ENCODE measurements at places on chromosomes 5 and 9.
A peak's percentile ranks its signal among the peaks of the same experiment; 100 is the strongest.

DNA sequence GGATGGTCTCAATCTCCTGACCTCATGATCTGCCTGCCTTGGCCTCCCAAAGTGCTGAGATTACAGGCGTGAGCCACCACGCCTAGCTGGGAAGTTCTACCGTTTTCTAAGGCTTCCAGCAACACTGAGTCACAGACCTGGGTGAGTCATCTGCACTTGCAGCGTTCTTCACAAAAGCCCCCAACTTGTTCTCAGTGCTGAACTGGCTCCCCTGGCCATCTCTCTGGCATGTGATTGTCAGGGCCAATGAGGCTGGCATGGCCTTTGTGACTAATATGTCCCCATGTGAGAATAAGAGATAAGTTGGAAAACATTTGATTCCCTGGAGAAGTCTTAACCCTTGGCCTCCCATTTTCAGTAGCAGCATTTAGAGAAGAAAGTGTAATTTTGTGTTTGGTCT, 124.4 kb downstream of the WDR41 start:
- DNase-seq = peak; percentile 62

GRCh38 chr5:16903480-16904300, 32.4 kb downstream of the MYO10 start:
- peak; percentile 91 for DNase-seq

DNA sequence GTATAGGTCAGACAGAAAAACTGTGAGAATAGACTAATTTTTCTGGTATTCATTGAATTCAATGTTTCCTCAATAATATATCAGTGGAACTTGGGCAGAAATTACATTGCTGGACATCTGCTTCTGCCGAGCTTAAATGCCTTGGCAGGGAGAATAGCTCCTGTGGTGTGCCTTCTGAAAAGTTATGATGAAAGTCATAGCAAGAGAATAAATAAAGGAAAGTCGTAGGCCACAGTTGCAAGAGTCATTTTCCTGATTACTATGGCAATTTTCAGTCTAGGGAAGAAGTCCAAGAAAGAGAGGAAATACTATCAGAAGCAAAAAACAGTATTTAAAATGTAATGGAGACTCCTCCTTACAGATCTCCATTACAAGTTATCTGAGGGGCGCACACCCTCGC, 1596.1 kb upstream of the WWC1 start:
- DNase-seq = no peak

- peak; percentile 96 for DNase-seq
Observed at GRCh38 chr5:132971483-132972435, 8.3 kb upstream of the AFF4 start.

DNA sequence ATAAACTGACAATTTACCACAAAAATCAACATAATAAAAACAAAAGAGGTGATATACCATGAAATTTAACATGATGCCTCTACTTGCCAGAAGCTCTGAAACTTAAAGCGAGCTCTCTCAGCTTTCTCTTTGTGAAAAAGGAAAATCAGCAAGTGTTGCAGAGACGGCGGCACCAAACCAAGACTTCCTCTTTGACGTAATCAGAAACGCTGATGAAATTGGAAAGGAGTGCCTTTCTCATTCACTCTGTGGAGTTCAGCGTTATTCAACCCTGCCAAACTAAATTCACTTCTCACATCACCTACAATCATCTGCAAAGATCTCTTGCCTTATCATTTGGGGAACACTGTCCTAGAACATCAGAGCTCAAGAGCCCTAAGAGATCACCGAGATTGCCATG, 32.2 kb downstream of the ANXA6 start:
- no peak for DNase-seq

GRCh38 chr9:81312346-81312745, 377.0 kb downstream of the TLE1 start:
- no peak for DNase-seq

DNA sequence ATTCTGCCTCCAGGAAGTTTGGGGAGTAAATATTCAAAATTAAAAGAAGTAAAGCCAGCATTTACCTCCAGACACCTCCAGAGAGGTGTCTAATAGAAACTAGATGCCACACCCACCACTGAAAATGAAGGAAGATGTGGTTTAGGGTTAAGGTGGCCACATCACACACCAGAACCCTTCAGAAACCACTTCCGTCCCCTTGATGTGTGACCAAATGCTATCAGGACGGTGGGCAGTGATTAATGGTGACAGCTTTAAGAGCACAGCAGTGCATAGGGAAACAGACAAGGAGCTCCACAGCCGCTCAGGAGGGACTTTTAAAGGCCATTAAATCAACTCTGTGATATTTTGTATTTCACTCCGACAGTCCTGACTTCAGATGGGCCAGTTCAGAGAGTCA, 295.2 kb downstream of the BRINP1 start:
- DNase-seq = no peak

- no peak for DNase-seq
Observed at GRCh38 chr5:35543408-35543807, 74.3 kb upstream of the SPEF2 start.

GRCh38 chr9:99867536-99867935, 38.9 kb upstream of the STX17 start:
- no peak for DNase-seq

DNA sequence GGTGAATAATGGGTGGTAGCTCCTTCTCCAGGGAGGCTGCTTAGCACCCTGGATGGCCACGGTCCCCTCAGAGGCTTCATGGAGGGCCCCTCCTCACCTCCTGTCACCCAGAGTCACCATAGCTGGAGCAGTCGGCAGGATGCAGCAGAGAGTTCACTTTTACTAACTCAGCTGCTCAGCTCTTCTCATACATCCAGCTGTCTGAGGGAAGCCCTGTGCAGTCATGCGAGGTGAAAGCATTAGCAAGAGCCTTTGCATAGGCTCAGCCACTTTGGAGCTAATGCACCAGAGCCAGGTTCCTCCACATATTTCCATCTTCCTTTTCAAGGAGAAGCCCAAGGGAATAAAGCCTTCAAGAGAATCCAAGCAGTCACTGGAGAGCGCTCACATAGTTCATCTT, 499.2 kb downstream of the BNC2 start:
- DNase-seq = no peak

GRCh38 chr9:136024696-136025316, 63.6 kb upstream of the UBAC1 start:
- DNase-seq = peak; percentile 19

DNA sequence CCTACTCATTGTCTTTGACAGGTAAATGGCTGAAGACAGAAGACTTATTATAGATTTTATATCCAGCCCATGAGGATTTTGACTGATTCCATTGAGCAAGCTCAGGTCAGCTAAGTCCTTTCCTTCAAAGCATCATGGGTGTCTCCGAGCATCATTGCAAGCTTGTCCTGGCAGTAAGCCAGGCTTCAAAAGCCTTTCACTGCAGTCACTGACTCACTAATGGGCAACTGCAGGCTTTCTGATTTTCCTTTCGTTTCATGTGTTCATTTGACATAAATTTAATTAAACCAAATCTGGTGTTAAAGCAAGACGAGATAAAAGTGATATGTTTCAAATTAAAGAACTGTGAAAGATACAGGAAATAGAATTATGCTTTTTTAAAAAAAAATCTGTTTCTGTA, 426.2 kb downstream of the ANXA1 start:
- no peak for DNase-seq

- DNase-seq = no peak
Observed at GRCh38 chr5:60722416-60722815, 22.4 kb upstream of the DEPDC1B start.

- no peak for DNase-seq
Observed at GRCh38 chr5:38618154-38618553, 61.7 kb upstream of the LIFR start.

DNA sequence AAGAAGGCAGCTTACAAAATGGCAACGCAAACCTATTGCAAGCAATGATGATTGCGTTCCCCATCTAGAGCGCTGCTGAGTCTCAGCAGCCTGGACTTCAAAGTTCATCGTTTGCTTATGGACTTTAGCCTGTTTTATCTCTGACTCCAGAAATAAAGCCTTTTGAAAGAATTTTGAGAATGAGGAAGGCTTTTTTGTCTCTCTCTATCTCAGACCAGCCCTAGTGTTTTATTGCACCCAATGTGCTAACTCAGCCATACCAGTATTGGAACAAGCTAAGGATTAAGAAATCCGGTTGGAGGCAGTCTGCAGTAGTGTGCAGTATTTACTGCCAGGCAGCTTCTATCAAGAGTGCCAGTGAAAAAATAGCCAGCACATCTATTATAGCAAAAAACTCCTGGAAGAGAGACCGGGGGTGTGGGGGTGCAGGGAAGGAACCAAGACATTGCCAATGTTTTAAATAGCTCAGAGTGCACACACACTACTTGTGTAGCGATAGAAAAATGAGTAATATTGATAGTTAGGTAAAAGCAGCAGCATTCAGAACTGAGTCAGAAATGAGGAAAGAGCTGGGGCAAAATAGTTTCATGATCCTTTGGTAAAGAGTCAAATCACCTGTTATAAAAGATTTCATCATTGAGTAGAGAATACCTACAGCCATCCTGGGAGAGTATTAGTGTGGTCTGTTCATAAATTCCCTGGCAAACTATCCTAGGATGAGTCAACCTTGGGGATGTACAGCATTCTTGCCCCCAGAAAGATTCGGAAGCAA, 219.0 kb downstream of the ZNF608 start:
- no peak for DNase-seq

GRCh38 chr9:16315720-16316119, 554.8 kb downstream of the BNC2 start:
- no peak for DNase-seq

DNA sequence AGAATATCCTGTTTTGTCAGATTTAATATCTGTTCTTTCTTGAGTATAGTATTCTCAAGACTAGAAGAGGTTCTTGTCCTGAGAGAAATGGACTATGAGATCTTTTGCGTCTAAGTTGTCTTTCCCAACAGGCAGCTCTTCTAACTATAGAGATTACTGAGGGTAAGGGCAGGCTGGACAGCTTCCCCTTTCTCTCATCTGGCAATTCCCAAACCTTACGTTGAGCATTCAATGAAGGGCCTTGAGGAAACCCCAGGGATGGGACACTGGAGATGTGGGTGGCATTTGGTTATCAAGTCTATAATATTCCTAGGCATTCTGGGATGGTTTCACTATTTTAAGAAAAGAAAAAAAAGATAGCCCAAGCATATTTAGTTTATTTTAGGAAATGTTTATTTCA, 28.0 kb upstream of the C5orf47 start:
- no peak for DNase-seq

- DNase-seq = no peak
Observed at GRCh38 chr9:114785866-114786650, 19.8 kb downstream of the TNFSF15 start.

- DNase-seq = no peak
Observed at GRCh38 chr5:180689071-180689694, 39.8 kb upstream of the FLT4 start.

DNA sequence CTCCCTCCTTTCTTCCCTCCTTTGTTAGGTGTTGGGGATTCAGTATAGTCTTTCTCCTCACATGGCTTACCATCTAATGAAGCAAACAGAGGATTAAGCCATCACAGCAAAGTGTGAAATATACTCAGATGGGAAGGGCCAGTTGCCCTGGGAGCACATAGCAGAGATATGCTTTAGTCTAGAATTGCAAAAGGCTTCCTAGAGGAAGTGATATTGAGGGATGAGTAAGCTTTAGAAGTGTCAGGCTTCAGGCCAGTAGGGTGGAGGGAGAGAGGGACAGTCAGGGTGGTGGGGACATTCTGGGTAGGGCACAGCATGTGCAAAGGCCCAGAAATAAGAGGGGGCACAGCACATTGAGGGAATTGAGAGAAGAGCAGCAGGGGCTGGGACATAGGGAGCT, 46.2 kb upstream of the GLRA1 start:
- no peak for DNase-seq

DNA sequence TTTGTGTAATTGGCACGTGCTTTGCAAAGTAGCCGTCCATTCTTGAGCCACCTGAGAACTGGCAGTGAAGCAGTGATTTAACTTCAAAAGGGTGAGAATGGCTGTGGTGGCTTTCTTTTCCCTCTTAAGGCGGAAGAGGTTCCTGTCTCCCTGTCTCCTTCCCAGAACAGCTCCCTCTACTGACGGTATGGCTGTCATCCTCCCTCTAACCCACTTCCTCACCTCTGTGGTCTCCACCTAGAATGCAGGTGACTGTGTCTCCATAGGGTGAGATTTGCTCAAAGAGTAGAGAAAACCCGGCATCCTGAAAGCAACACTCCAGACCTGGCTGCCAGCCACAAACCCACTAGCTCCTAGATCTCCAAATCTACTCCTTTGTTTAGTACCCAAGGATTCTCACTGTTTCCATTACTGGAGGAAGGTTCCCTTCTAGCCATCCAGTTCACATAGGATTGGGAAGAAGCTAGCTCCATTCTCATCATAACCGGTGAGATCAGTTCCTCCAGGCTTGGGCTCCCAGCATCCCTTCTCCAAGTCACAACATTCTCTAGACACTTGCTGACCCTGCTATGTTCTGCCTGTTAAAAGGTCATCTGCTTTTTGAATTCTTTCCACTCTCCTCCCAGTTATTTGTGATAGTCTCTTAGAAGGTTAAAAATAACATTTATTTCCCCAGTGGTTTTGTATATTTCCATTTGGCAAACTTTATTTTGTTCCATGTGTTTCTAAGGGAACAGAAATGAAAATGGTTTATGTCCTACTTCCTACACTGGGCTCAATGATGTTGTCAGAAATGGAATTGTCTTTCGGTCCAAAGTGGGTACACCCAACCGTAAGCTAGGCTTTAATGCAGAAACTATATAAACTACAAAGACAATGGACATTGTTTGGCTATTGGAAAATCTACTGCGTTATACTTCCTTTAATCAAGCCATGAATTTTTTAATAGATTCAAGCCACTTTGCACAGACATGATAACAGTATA, 269.4 kb downstream of the CWC27 start:
- no peak for DNase-seq

GRCh38 chr9:120348951-120349429, 231.0 kb downstream of the CDK5RAP2 start:
- DNase-seq = peak; percentile 38

GRCh38 chr9:84970432-84970831, 300.9 kb downstream of the NTRK2 start:
- DNase-seq = no peak

GRCh38 chr5:92527311-92528078, 1053.5 kb downstream of the NR2F1-AS1 start:
- DNase-seq = no peak

DNA sequence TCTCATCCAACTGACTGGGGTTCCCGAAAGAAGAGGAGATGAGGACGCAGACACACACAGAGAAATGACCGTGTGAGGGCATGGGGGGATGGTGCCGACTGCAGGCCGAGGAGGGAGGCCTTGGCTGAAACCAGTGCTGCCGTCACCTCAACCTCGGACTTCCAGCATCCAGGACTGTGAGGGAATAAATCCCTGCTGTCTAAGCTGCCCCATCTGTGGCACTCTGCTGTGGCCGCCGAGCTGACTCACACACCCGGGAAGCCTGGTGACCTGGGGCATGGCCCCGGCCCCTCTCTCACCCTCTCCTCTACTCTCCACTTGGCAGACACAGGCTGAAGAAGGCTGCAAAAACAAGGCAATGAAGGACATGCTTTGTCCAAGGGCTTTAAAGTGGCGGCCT, 4.4 kb upstream of the COL5A1 start:
- no peak for DNase-seq

- DNase-seq = no peak
Observed at GRCh38 chr5:57734296-57734695, 251.7 kb upstream of the ACTBL2 start.

- DNase-seq = no peak
Observed at GRCh38 chr5:78779771-78780616, 131.4 kb upstream of the LHFPL2 start.

GRCh38 chr5:142982821-142983200, 212.6 kb downstream of the ARHGAP26 start:
- DNase-seq = no peak

- DNase-seq = no peak
Observed at GRCh38 chr5:132790201-132790865, 13.3 kb upstream of the SEPTIN8 start.
